Cortex of kidney (tissue), 1 donor: ENCODE measurements at places on chromosomes 3 and 15.

DNA sequence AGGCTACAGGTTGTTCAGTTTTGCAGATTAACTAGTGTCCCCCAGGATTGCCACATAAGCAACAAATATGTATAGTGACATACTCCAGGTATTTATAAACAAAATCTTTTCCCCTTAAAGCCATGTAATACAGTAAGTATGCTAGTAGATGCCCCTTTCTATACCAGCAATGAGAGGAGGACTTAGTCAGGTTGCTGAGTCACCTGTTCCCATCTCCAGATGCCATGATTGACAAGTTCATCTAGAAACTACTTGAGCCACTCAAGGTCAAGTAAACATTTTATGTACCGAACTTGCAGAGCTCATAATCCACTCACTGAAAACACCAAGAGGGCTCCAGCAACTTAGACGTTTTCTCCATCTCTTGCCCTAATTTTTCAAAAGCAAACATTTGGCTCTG, 18.2 kb downstream of the SLC9A9 start:
- no peak for DNase-seq

GRCh38 chr15:96046620-96047240, 283.8 kb upstream of the NR2F2 start:
- DNase-seq = no peak

DNA sequence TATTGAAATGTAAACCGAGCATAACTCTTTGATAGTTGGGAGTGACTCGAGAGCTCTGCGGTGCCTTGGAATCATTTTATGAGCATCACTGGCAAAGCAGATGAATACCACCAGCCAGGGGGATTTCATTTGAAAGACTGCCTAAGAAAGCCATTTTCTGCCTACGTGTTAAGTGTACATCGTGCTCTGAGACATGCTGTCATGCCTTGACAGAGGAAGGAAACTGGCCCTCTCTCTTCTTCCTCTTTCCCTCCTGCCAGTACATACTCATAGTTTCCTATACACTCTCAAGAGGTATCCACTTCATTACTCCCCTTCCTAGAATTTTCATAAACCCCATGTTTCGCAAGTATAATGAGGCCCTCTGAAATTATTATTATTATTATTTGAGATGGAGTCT, 8.8 kb downstream of the BCL2A1 start:
- no peak for DNase-seq

GRCh38 chr15:70533931-70534742, 229.2 kb downstream of the UACA start:
- DNase-seq = no peak

GRCh38 chr3:122969585-122970469, 57.7 kb downstream of the SEMA5B start:
- DNase-seq = no peak
